ENCODE measurements at places on chromosomes 4 and X.

DNA sequence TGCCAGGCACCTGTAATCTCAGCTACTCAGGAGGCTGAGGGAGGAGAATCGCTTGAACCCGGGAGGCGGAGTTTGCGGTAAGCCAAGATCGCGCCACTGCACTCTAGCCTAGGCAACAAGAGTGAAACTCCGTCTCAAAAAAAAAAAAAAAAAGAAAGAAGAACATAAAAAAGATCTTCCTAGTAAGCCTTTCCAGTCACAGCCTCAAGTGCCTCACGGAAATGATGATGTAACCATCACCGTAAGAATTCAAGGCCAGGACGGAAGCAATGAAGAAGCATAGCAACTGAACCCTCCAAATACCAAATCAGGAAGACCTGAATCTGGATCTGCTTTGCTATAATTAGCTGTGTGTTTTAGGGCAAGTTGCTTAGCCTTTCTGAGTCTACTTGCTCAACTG, 28.8 kb downstream of the RBM47 start:
- DNase-seq: no peak

DNA sequence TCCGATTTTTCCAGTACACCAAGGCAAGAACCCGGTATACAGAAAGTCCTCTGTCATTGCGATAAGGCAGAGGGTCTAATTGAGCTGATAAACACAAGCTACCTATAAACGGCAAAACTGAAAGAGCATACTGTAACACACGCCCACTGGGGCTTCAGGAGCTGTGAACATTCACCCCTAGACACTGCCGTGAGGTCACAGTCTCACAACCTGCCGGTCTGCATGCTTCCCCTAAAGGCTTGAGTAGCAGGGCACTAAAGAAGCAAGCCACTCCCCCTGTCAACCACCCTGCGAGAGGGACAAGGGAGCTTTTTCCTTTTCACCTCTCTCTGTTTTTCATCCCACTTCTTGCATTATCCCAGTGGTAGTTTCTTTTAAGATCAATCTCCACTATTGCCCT, 22.4 kb upstream of the F9 start:
- DNase-seq: no peak

DNA sequence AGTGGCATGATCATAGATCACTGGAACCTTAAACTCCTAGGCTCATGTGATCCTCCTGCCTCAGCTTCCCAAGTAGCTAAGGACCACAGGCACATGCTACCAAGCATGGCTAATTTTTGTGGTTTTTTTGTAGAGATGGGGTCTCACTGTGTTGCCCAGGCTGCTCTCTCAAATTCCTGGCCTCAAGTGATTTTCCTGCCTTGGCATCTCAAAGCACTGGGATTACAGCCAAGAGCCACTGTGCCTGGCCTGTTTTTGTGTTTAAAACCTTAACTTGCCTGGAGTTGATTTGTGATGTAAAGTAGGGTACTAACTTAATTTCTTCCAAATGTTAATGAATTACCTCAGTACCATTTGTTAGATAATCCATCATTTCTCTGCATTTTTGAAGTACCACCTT, 22.3 kb downstream of the DLG3 start:
- no peak for DNase-seq

DNA sequence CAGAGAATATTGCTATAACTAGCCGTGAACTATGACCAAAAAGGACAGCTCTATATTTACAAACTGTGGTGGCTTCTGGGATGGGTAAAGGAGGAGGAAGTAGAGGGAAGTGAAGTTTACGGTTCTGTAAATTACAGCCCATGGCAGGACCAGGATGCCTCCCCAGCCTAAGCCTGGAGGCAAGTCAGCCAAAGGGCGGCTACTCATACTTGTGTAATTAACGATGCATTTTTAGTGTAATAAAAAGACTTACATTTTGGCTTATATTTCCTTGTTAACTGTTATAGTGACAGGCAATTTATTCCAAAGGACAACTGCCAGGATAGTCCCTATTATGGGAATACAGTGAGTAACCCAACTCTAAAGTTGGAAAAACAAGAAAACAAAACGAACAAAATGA, 139.9 kb upstream of the OTUD4 start:
- no peak for DNase-seq

GRCh38 chr4:10917566-10917965, 233.0 kb upstream of the CLNK start:
- no peak for DNase-seq

DNA sequence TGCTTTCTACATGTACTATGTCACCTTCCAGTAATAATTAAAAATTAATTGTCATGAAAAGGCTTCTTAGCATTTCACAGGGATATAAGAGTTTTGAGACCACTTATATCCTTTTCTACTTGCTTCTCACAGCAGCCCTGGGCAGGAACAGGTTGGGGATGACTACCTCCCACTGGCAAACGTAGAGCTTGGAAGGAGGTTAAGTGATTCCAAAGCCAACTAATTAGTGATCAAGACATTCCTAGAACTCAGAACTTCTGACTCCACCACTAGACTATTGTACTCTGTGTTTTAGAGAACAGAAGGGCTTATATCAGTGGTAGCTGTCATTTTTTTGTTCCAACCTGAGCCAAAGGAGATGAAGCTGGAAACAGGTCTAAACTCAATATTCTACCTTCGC, 364.5 kb upstream of the BOD1L1 start:
- DNase-seq: no peak

DNA sequence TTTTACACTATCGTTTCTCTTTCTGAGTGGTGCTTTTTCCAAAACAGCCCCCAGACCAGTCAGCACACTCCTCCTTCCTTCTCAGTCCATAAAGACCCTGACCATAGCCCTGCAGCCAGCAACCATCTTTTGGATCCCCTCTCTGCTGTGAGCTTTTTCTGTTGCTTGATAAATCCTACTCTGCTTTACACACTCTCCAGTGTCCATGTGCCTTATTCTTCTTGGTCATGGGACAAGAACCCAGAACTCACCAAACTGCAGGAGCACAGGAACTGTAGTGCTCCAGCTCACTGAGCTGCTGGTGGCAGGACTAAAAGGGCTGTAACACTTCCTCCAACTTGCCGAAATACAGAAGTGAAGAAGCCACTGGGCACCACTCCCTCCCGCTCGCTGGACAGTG, 32.5 kb downstream of the COX18 start:
- DNase-seq: no peak
